ENCODE measurements at places on chromosomes 11 and 22.

GRCh38 chr11:120055646-120056045, 82.3 kb downstream of the TRIM29 start:
- peaks cover 31% of the 10 kb centered on the region for H3K27me3 ChIP-seq
- no peaks in the 10 kb centered on the region for H3K36me3 ChIP-seq
- no peaks in the 10 kb centered on the region for H3K4me1 ChIP-seq
- H3K27ac ChIP-seq, result no peak overlapping the region
- no peak overlapping the region for H3K4me3 ChIP-seq

DNA sequence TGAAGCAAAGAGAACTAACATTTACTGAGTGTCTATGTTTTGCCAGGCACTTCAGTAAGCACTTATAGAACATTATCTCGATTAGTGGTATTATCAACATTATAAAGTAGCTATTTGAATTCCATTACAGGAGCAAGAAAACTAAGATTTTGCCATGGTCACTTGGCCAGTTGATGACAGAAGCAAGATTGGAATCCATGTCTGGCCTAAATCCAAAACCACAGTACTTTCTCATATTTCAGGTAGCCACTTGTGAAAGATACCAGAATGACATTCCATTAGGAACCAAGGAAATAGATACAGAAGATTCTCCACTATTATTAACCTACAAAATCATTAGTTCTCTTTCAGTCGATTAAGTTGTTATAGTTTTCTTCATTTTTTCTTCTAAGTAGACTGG, 691.0 kb upstream of the API5 start:
- no peak overlapping the region for H3K27ac ChIP-seq
- H3K27me3 ChIP-seq, result no peaks in the 10 kb centered on the region
- H3K4me3 ChIP-seq, result no peak overlapping the region
- H3K4me1 ChIP-seq, result no peaks in the 10 kb centered on the region
- H3K36me3 ChIP-seq, result no peaks in the 10 kb centered on the region

- peaks cover 13% of the 10 kb centered on the region for H3K4me1 ChIP-seq
- H3K4me3 ChIP-seq, result no peak overlapping the region
- H3K27ac ChIP-seq, result no peak overlapping the region
- H3K27me3 ChIP-seq, result no peaks in the 10 kb centered on the region
- DNase-seq, result no peak
Measured at GRCh38 chr11:102836290-102836875, 7.0 kb downstream of the MMP3 start.

DNA sequence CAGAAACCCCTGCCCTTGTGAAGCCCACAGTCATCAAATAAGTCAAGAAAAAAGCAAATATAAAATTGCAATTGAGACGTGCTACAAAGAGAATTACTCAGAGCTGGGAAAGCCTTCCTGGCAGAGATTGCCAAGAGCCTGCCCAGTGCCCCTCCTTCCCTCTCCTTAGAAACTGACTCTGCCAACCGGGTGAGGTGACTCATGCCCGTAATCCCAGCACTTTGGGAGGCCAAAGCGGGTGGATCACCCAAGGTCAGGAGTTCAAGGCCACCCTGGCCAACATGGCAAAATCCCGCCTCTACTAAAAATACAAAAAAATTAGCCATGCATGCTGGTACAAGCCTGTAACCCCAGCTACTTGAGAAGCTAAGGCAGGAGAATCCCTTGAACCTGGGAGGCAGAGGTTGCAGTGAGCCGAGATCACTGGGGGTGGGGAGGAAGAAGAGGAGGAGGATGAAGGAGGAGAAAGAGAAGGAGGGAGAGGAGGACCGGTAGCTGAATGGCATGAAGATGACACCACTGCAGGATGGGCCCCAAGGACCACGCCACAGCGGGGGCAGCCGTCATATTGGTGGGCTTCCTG, 76.1 kb upstream of the RTL6 start:
- H3K27ac ChIP-seq, result no peak overlapping the region
- peaks cover 5% of the 10 kb centered on the region for H3K27me3 ChIP-seq
- DNase-seq, result no peak
- no peaks in the 10 kb centered on the region for H3K4me1 ChIP-seq
- no peaks in the 10 kb centered on the region for H3K36me3 ChIP-seq

DNA sequence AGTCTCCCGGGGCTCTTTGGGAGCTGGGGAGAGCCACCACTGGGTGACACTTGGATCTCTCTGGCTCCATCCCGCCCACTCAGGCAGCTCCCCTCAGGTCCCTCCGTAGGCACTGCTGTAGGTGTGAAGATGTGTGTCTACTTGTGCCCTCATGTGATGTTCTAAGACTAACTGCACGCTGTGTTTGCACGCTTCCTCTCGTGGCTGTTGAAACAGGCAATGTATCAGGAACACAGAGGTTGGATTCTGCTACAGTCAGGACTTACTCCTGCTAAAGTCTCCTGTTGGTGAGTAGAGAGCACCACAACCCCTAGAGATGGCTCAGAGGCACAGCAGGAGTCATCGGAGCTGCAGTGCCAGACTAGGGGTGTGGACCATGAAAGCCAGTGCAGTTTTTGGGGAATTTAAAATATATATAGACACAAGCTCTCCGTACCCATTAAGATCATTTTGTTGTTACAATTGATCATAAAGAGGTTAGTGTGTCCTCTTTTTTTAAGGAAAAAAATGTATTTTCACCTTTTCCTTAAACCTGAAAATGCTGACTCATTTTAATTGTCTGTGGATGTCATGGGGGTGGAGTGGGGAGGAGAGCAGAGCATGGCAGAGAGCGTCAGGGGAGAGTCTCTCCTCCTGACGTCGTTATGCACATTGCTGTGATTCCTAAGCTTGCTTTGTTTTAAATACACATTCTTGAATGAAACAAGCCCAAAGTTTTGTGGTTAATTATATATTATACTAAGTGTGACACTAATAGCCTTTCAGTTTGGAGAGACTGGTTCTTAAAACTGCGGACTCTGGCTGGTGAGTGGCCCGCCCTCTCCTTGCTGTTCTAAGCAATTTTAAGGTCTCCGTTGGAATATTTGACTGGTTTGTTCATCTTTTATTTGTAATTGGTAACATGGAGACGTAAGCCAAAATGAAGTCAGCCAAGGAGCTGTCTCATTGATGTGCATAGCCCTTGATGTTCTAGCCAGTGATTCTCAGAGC, 16.2 kb upstream of the CTTN start:
- no peak overlapping the region for H3K27ac ChIP-seq
- no peak overlapping the region for H3K4me3 ChIP-seq
- peaks cover 61% of the 10 kb centered on the region for H3K36me3 ChIP-seq
- DNase-seq, result no peak

DNA sequence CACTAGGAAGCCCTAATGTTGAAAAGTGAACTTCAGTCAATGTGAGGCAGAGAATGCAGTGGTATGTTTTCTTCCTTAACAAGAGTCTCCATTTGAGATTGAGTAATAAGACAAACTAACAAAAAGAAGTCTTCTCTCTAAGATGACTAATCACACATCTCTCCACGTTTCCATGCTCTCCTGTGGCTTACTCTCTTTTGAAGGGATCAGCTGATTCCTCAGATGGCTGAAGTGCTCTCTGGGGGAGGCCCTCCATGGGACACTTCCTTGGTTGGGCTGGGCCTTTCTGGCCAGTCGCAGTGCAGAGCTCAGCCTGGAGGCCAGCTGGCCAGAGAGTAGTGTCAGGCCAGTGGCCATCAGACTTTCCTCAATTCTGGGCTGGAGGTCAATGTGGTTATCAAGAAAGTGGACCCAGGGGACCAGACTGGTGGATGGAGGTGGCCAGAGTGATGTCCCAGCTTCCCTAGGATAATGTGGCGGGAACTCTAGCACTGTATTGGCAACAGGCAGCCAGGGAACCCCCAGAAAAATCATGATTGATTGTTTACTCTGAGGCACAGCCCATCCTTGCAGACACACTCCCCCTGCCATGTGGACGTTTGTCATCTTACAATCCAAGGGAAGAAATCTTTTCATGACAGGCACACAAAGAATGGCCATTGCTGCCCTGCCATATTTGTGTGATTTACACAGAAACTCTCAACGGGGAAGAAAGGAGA, 14.5 kb downstream of the CSRP3 start:
- H3K4me3 ChIP-seq, result no peak overlapping the region
- H3K36me3 ChIP-seq, result no peaks in the 10 kb centered on the region
- H3K27ac ChIP-seq, result no peak overlapping the region
- DNase-seq, result no peak
- H3K4me1 ChIP-seq, result peaks cover 18% of the 10 kb centered on the region

DNA sequence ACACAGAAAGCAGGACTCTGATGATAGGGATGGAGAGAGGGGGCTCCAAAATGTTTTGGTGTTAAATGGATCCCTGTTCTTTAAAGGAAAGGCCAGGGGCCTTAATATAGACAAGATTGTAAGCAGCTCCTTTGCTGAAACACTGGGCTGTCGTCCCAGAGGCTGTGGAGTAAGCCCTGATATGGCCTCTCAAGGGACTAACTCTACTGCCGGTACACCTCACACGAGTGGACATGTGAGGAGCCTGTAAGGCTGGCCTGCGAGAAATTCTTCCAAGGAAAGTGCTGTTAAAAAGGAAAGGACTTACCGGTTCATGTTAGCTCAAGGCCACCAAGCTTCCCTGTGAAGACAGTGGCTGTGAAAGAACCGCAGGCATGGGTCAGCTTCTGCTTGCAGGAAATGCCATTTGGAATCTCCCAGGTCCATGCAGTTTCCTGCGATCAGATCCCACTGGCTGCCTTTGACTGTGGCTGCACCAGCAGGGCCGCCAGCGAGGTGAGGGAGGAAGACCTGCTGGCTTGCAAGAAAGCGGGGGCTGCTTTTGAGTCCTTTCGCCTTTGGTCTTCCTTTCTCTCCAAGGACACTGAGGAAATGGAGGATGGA, 106.6 kb downstream of the PRR5L start:
- H3K27ac ChIP-seq, result no peak overlapping the region
- H3K27me3 ChIP-seq, result peaks cover 4% of the 10 kb centered on the region
- no peak for DNase-seq
- no peaks in the 10 kb centered on the region for H3K4me1 ChIP-seq

DNA sequence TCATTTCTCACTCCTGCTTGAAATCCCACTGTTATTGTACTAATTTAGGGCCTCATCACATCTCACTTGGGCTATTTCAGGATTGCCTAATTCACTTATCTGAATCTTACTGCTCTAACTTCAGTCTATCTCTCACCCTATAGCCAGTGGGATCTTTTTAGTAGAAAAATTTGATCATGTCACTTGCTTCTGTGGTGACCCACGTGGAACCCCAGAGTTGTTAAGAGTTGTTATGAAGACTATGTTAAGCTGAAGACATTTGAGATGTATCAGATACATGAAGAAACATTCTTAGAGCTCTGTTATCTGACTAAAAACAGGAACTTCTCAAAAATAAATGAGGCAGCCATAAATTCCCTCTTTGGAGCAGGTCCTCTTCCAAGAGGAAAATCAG, 1375.6 kb upstream of the TENM4 start:
- DNase-seq, result no peak
- no peaks in the 10 kb centered on the region for H3K36me3 ChIP-seq
- H3K4me3 ChIP-seq, result no peak overlapping the region

Measured in HepG2 (cell line).